LoVo (cell line): ENCODE measurements at places on chromosomes 2 and 18.

DNA sequence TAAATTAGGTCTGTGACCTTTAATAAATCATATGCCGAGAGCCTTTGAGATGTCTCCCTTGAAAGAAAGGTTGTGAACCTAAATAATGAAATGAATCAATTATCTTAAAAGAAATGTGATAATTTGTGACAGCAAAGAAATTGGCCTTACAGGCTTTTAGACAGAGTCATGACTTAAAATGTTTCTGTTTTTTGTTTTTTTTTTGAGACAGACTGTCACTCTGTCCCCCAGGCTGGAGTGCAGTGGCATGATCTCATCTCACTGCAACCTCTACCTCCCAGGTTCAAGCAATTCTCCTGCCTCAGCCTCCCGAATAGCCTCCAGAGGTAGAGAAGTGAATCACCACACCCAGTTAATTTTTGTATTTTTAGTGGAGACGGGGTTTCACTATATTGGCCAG, 898.0 kb downstream of the CNTNAP5 start:
- DNase-seq: no peak

- DNase-seq: no peak
Measured at GRCh38 chr2:866887-867286, 83.8 kb upstream of the SNTG2 start.

GRCh38 chr2:137051778-137052398, 286.5 kb downstream of the THSD7B start:
- DNase-seq: no peak

DNA sequence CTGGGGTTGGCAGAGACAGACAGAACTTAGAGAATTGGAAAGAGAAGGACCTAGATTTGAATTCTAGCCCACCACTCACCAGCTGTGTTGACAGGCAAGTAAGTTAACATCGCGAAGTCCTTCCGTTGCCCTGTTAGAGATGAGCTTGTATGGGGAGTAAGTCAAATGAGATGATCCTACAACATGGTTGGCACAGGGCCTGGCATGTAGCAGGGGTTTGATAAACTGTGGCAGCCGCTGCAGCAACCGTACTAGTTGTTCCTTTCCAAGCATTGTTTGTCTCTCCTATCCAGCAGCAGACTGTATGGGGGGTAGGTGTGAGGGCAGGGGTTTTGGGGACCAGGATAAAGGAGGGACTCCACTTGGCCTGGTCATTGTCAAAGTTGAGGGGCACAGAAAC, 16.0 kb downstream of the TET3 start:
- DNase-seq: no peak

DNA sequence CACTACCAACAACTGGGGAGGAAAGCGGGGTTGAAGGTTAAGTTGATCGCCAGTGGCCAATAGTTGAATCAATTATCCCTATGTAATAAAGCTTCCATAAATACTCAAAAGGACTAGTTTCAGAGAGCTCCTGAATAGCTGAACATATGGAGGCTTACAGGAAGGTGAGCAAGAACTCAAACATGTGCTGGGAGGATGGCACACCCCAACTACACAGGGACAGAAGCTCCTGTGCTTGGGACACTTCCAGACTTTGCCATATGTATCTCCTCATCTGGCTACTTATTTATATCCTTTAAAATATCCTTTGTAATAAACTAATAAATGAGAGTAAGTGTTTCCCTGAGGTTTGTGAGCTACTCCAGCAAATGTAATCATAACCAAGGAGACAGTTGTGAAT, 115.7 kb downstream of the HNMT start:
- DNase-seq: no peak

- DNase-seq: no peak
Measured at GRCh38 chr2:126828051-126828450, 70.6 kb upstream of the TEX51 start.
